Left ventricle myocardium superior (tissue), 1 donor: ENCODE measurements at places on chromosomes 13 and 19. TPM values are rescaled to one million over a fixed set of nuclear protein-coding genes. Genes with fewer than 3 reads are reported as not detected.

DNA sequence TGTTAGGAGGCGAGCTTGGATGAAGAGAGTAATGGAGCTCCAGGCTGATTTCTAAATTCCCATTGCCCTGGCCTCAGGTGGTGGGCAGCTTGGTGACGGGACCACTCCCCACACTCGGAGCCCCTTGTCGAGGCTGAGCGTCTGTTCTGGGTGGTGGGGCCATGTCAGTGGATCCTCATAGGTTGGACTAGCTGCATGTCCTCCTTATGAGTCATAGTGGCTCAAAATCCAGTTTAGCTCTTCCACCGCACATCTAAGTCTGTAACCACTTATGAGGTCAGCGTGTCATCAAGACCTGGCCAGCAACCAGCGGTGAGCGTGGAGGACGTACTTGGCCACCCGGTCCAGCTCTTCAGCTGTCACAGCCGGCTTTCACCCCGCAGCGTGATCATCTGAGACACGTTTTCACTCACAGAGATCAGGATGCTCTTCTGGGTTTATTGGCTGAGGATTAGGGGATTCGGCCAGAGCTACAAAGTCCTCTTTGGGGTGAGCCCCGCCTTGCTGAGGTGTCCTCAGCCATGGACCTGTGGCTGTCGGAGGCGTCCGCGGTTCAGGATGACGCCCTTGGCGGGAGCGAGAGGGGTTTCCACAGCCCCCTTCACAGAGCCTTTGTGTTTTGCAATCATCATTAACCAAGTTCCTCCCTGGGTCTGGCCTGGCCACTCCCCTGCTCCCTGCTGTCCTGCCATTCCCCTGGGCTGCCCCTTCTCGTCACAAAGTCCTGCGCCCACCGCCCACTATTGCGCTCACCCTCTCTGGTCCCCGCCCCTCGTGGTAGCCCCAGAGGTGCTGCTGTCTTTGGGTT is 41.9 kb downstream of the ADPRHL1 start:
- DNase-seq, result peak; percentile 86

The CATSPERD gene
- total RNA-seq, result not detected

The PRR12 gene
- total RNA-seq, result 15.6 TPM

DNA sequence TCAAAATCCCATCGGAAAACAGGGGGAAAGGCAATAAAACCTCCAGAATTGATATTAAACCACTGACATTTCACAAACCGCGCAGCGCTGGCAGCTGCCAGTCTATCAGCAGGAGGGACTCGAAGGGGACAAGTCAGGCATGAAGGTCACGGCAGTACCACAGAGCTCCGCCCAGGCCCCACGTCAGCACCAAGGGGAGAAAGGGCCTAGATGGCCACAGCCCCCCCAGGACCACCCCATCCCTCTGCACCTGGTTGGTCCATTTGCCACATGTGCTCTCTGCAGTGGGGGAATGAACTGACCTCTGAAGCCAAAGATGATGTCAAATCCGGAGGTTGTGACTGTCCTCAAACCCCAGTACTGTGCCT is 9.5 kb upstream of the VSTM2B start:
- DNase-seq, result no peak

GRCh38 chr19:31126236-31126635 is 223.0 kb downstream of the TSHZ3 start:
- DNase-seq, result no peak

DNA sequence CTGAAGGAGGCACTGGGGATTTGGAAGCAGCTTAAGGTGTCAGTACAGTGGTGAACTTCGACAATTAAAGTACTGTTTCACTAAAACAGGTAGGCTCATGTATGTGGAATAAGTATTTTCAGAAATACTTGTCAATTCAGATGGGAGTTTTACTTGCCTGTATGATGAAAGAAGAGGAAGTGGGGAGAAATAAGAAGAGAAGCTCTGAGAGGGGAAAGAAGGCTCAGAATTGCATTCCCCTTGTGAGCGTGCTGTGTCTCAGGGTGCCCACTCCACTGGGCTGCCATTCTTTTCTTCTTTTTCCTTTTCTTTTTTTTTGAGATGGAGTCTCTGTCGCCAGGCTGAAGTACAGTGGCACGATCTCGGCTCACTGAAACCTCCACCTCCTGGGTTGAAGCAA is 38.6 kb upstream of the RNF17 start:
- DNase-seq, result no peak

The IFNL1 gene
- total RNA-seq, result not detected

GRCh38 chr19:46718934-46719622 is 2.2 kb upstream of the PRKD2 start:
- DNase-seq, result no peak

GRCh38 chr13:36163809-36164308 is 32.7 kb upstream of the DCLK1 start:
- peak; percentile 80 for DNase-seq

DNA sequence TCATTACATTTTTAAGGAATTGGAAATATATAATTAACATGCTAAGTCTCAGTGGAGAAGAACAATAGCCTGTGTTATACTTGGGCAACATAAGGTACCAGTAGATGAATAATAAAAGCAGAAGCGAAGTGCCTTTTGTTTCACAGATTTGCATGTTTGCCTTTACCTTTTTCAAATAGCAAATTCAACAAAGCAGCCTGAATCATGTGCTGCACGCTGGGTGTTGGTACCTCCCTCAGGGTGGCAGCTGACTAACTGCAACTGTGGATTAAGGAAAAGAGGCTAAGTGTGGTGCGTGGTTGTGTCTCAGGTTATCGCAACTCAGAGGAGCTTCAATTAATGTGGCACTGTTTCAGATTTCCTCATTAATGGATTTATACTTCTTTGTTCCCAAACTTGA is 189.0 kb downstream of the LMO7 start:
- DNase-seq, result no peak

DNA sequence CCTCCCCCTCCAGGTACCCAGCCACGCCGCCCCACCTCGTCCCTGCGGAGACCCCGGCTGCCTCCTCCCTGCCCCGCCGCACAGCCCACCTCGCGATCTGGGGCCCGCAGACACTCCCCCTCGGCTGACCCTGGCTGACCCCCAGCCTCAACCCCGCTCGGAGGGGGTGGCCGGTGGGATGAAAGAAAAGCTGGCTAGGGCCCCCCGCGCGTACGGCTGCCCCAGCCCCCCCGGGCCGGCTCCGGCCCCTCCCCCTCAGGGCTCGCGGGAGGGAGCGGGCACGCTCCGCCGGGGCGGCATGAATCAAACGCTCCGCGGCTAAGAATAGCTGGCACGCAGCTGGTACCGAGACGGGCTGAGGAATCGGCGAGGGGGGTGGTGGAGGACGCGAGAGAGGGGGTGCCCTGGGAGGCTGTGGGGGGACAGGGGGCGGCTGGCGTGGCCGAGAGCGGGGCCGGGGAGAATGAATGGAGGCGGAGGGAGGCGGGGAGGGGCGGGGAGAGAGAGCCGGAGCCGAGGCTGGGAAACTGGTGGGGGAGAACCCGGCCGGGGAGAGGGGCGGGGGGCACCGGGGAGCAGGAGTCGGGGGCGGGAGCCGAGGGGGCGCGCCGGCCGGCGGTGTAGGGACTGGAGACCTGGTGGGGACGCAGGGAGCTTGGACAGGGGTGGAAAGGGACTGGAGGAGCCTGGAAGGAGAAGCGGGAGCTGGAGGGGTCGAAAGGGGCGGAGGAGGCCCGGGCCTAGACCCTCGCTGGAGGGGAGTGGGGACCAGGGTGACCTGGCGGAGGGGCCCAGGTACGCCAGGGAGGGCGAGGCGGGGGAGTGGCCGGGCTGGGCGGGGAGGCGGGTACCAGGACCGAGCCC is 1.1 kb downstream of the SHANK1 start:
- DNase-seq, result no peak

GRCh38 chr13:113474179-113474578 is 16.3 kb downstream of the DCUN1D2 start:
- peak; percentile 60 for DNase-seq

GRCh38 chr13:73535341-73535740 is 476.5 kb downstream of the KLF5 start:
- no peak for DNase-seq
